ENCODE measurements at places on chromosomes 1 and 21.

GRCh38 chr1:213744780-213745179, 243.0 kb upstream of the PROX1 start:
- H3K27me3 ChIP-seq, result no peaks in the 10 kb centered on the region
- no peak overlapping the region for H3K27ac ChIP-seq
- DNase-seq, result no peak
- H3K4me1 ChIP-seq, result no peaks in the 10 kb centered on the region
- H3K36me3 ChIP-seq, result no peaks in the 10 kb centered on the region

DNA sequence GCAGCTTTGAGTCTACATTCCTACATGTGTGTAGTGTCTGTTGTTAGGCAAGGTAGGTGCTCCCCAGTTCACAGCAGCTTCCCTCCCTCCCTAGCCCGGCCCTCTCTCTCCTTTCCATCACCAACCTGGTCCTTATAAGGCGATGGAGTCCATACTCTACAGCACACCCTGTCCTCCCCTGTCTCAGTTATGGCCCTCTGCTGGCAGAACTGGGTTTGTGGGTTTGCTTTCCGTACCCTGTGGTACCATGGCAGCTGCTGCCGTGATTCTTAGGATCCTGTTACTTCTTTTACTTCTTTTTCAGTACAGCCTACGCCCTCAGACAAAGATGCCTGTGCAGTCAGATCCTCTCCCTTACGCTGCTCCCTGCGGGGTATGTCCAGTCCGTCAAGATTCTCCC, 31.7 kb downstream of the AK5 start:
- no peaks in the 10 kb centered on the region for H3K27me3 ChIP-seq
- peaks cover 36% of the 10 kb centered on the region for H3K4me1 ChIP-seq
- H3K4me3 ChIP-seq, result no peak overlapping the region
- H3K27ac ChIP-seq, result no peak overlapping the region
- DNase-seq, result peak; percentile 18

DNA sequence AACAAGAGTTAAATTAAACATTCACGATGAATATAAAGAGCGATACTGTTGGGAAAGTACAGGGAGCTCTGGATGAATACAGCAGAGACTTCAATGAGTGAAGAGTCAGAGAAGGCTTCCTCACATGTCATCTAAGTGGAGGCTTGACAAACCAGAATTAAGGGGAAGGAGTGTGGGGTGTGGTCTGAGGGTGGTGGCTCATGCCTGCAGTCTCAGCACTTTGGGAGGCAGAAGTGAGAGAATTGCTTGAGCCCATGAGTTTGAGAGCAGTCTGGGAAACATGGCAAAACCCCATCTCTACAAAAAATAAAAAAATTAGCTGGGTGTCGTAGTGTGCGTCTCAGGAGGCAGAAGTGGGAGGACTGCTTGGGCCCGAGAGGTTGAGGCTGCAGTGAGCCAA, 8.7 kb downstream of the SDHB start:
- peaks cover 8% of the 10 kb centered on the region for H3K36me3 ChIP-seq
- H3K4me3 ChIP-seq, result no peak overlapping the region
- H3K27ac ChIP-seq, result no peak overlapping the region
- no peak for DNase-seq

DNA sequence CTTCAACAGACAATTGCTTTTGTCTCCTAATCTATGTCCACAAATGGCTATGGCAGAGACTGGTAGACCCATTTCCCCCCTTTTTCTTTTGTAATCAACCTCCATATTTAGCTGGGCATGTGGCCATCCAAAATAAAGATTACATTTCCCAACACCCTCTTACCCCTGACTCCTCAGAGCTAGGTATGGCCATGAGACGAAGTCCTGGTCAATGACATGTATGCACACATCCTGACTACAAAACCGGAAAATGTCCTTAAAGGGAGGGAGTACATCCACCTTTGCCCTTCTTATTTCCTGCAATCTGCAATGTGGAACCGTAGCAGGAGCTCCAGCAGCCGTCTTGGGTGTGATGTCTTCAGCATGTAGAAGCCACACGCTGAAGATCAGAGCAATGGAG, 36.2 kb upstream of the RCSD1 start:
- H3K4me3 ChIP-seq, result no peak overlapping the region
- DNase-seq, result no peak
- no peak overlapping the region for H3K27ac ChIP-seq
- peaks cover 7% of the 10 kb centered on the region for H3K4me1 ChIP-seq
- H3K27me3 ChIP-seq, result no peaks in the 10 kb centered on the region

GRCh38 chr1:223831755-223832636, 13.8 kb downstream of the TP53BP2 start:
- H3K4me3 ChIP-seq, result peak overlapping the region; percentile 52
- H3K4me1 ChIP-seq, result peaks cover 21% of the 10 kb centered on the region
- peaks cover 10% of the 10 kb centered on the region for H3K36me3 ChIP-seq

DNA sequence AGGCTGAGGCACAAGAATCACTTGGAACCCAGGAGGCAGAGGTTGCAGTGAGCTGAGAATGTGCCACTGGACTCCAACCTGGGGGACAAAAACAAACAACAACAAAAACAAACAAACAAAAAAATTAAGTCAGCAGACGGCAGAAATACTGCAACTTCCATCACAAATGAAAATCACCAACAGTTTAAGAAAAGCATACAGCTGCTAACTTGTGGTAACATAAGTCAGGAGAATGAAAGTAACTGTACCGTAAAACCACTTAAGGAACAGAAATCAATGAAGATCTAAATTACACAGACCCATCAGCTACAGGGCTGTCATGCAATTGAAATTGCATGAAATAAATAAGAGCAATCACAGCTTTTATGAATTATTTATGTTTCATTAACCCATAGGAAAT, 25.0 kb downstream of the MCOLN2 start:
- H3K36me3 ChIP-seq, result peaks cover 25% of the 10 kb centered on the region
- H3K4me3 ChIP-seq, result peak overlapping the region; percentile 32
- no peak for DNase-seq
- no peak overlapping the region for H3K27ac ChIP-seq

- no peak overlapping the region for H3K4me3 ChIP-seq
- H3K27ac ChIP-seq, result no peak overlapping the region
Measured at GRCh38 chr1:183262628-183263200, 76.7 kb downstream of the LAMC2 start.

GRCh38 chr1:241606544-241606943, 33.6 kb downstream of the CHML start:
- H3K4me1 ChIP-seq, result no peaks in the 10 kb centered on the region
- H3K27me3 ChIP-seq, result no peaks in the 10 kb centered on the region
- DNase-seq, result no peak
- H3K4me3 ChIP-seq, result no peak overlapping the region
- peaks cover 9% of the 10 kb centered on the region for H3K36me3 ChIP-seq
- H3K27ac ChIP-seq, result no peak overlapping the region

DNA sequence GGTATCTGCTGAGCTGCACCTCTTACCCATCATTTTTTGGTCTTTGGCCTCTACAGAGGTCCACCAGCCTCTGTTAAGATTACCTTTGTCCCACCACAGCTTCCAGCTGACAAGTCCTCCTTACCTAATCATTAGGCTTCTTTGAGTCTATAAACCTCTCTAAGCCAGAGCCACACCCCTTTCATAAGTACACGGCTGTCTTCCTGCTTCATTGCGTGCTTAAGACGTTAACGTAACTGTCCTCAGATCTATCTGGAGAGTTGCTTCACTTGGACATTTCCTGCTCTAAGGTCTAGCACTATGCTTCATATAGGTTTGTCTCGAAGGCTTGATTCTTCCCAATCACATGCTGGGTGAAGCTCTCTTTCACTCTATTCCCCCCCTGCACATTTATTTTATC, 71.0 kb upstream of the CACHD1 start:
- DNase-seq, result no peak
- H3K36me3 ChIP-seq, result no peaks in the 10 kb centered on the region
- H3K27ac ChIP-seq, result no peak overlapping the region
- no peak overlapping the region for H3K4me3 ChIP-seq

DNA sequence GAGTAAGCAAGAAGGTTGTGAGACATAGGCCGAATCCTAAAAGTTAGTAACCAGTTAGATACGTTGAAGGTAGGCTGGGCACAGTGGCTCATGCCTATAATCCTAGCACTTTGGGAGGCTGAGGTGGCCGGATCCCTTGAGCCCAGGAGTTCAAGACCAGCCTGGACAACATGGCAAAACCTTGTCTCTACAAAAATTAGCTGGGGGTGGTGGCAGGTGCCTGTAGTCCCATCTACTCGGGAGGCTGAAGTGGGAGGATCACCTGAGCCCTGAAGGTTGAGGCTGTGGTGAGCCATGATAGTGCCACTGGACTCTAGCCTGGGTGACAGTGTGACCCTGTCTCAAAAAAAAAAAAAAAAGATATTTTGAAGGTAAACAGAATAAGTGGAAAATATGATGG, 1.5 kb upstream of the PARP1 start:
- H3K36me3 ChIP-seq, result peaks cover 18% of the 10 kb centered on the region
- no peak for DNase-seq
- H3K27me3 ChIP-seq, result no peaks in the 10 kb centered on the region
- H3K4me1 ChIP-seq, result peaks cover 25% of the 10 kb centered on the region

DNA sequence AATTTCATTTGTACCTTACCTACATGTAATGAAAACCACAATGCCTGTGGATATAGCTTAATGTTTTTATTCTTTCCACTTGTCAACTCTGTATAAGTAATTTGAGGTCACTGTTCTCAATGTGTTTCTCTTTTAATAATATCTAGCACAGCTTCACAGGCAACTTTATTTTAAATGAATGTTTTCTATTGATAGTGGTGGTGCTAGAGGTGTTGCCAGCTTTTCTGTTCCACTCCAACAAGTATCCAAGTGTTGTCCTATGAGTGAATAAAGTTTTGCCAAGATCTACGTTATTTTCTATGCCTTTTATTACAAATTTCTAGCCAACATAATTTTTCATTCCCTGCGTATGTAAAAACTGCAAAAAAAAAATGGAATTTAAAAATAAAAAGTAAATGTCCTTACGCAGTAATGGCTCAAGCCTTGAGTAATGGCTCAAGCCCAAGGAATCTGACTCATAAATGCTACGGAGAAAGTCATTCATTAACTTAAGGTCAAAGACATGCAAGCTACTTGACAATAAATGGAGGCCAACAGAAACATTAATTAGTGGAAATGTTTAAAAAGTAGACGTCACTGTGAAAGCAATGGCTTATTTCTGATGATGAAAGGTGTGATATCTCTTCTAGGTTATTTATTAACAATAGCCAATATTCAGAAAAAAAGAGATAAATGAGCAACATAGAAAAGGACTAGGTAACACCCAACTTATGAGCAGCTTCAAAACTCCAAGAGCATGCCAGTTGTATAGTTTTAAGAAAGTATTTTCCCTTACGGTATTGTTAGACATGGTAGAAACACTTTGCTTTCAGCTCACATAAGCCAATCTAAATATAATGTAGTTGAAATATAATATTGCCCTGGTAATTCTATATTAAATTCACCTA, 71.4 kb downstream of the SLC44A5 start:
- no peak overlapping the region for H3K27ac ChIP-seq
- no peak for DNase-seq
- no peaks in the 10 kb centered on the region for H3K4me1 ChIP-seq
- H3K4me3 ChIP-seq, result no peak overlapping the region

GRCh38 chr1:44031252-44032169, at the start of gene SLC6A9:
SLC6A9 (minus strand) TSS chr1:44031462; CDS start chr1:44024277, 7,185 bp downstream.
- peaks cover 25% of the 10 kb centered on the region for H3K4me1 ChIP-seq
- peak within 1 kb of the TSS; percentile 87 for H3K4me3 ChIP-seq
- H3K27ac ChIP-seq, result peak within 1 kb of the TSS; percentile 89
- no peaks in the 10 kb centered on the region for H3K27me3 ChIP-seq
- DNase-seq, result peak; percentile 68

DNA sequence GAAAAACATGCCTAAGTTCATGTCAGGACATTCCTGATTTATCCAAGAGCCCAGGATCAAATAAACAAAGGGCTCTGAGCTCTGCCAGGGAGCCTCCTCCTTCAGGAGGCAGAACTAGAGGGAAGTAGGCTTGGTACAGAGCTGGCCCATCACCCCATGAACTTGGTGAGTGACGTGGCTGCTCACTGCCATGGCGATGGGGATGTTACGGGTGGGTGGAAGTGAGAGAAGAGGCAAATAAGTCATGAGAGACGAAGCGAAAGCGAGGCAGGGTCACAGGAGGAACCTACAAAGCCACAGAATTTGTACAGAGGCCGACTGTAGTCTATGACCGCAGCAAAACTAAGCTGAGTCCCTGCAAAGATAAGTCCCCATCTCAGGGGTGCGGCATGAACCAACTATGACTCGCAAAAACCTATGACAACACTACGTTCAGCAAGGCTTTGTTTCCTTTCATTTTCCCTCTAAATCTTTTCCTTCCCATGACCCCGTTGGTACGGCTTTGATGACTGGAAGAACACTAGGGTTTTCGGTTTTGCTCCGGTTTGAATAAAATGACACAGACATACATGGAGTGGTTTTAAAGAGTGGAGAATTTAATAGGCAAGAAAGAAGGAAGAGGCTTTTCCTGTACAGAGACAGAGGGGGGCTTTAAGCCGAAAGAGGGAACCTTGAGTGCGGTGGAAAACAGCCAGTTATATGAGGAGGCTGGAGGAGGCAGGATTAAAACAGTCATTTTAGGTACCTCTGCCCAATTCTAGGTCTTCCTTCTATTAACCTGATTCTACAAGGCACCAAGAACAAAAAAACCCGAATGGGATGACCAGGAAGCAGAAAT, 74.1 kb downstream of the CD46 start:
- no peaks in the 10 kb centered on the region for H3K27me3 ChIP-seq
- peak overlapping the region; percentile 77 for H3K4me3 ChIP-seq
- H3K36me3 ChIP-seq, result peaks cover 23% of the 10 kb centered on the region
- peak; percentile 88 for DNase-seq
- peaks cover 81% of the 10 kb centered on the region for H3K4me1 ChIP-seq

DNA sequence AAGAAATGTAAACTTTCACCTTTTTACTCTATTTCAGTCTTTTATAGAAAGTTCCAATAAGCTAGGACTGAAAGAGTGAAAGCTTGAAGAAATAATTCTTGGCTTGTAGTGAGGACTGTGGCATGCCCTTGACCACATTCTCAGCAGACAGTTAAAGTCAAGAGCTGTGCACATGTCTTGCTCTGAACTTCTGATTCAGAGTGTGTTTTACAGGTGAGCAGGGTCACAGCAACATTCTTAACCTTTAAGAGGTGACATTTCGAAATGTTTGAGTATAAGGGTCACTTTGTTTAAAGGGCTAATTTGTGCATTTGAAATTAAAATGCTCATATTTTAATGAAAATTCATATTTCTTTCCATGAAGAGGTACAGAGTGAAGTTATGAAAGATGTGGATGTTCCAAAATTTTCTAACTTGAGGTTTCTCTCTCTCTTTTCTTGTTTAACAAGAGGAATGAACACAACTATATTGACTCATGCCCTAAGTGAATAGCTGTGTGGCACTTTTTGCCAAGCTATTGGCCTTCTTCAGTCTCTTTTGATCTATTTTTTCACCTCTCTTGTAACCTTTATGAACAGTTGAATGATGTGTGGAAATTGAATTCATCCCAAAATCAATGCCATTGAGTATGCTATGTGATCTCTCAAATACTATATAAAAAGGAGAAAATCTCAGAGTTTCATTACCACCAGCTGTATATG, 918.1 kb downstream of the ADGRL2 start:
- no peak overlapping the region for H3K4me3 ChIP-seq
- no peak for DNase-seq
- H3K4me1 ChIP-seq, result no peaks in the 10 kb centered on the region
- no peaks in the 10 kb centered on the region for H3K27me3 ChIP-seq
- no peaks in the 10 kb centered on the region for H3K36me3 ChIP-seq
- no peak overlapping the region for H3K27ac ChIP-seq

- peaks cover 25% of the 10 kb centered on the region for H3K4me1 ChIP-seq
- no peak overlapping the region for H3K27ac ChIP-seq
- peaks cover 13% of the 10 kb centered on the region for H3K27me3 ChIP-seq
- no peak for DNase-seq
- H3K36me3 ChIP-seq, result no peaks in the 10 kb centered on the region
Measured at GRCh38 chr1:19644395-19644680, 227 bp downstream of the NBL1 start.

GRCh38 chr1:178928976-178929375, 58.1 kb upstream of the ANGPTL1 start:
- peaks cover 4% of the 10 kb centered on the region for H3K36me3 ChIP-seq
- no peak overlapping the region for H3K27ac ChIP-seq
- no peak overlapping the region for H3K4me3 ChIP-seq
- no peaks in the 10 kb centered on the region for H3K27me3 ChIP-seq
- no peak for DNase-seq
- peaks cover 5% of the 10 kb centered on the region for H3K4me1 ChIP-seq

Data from activated naive CD8-positive, alpha-beta T cell treated with anti-CD3 and anti-CD28 coated beads for 36 hours (primary cell).